CMK (cell line): ENCODE measurements at places on chromosomes 11 and 22.

- DNase-seq, result no peak
These were observed 13.6 kb downstream of the RNF215 start for GRCh38 chr22:30373331-30374325.

DNA sequence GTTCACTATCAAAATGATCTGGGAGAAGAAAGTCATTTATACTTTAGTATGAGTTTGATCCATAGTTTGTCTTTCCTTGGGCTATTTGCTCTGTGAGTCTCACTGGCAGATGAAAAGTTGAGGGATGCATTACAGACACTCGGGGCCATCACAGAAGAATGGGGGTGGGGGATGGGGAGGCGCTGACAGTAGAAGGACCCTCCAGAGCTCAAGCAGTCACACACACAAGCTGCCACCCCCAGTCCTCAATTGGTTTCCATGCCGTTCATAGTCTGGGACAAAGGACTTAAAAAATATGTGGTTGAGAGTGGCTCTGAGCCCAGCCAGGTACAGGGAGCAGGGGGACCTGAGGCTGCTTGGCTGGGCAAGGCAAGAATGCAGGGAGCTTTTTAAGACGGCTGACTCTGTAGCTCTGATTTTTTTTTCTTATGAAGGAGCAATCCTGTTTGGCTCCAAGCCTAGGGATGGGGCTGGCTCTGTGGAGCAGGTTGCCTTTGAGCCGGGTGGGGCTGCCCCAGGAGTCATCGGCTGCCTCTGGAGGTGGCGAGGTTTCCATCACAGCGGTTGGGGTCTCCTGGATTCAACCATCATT, 13.3 kb upstream of the ANO1 start:
- DNase-seq, result no peak

GRCh38 chr11:128467041-128467440, 120.3 kb downstream of the ETS1 start:
- DNase-seq, result no peak

- DNase-seq, result no peak
These were observed 9.7 kb upstream of the ANKK1 start for GRCh38 chr11:113377681-113378412.

DNA sequence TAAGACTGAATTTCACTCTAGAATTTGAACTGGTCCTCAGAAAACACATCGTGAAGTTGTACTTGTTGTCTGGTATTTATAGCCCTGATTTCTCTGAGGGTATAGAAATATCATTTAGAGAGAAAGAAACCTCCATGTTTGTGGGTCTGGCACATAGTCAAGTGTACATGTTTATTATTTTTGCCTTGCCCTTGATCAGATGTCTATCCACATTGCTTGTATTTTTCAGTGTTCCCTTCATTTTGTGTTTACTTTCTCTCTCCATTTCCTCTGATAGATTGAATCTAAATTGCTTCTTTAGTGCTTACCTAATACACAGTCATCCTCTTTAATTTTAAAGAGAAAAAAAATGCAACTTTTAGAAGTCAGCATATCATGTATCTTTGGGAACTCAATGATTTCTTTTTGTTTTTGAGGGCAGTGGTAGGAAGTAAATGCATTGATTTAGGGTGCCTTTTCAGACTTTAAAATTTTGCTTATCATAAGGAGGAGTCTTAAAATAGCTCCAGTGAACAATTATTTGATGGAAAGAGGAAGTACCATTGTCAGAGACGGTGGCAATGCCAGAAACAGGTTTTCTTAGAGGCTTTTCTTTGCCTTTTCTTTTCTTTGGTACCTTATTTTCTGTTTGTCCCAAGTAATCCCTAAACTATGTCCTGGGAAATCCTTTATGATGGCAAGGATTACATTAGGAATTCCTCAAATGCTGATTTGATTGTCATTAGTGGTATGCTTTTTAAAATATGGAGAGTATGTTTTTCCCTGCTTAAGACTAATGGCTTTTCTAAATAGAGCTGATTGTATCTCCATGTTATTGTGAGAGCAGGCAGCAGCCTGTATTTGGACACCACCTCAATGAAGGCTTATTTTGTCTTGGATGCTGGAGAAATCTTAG, 29.8 kb upstream of the TECTA start:
- DNase-seq, result no peak
